ENCODE measurements at places on chromosomes 6 and 20. TPM values are rescaled to one million over a fixed set of nuclear protein-coding genes. Genes with fewer than 3 reads are reported as not detected.

- H3K27ac ChIP-seq: no peak overlapping the region
- no peak overlapping the region for H3K4me3 ChIP-seq
- H3K4me1 ChIP-seq: peaks cover 21% of the 10 kb centered on the region
- no peaks in the 10 kb centered on the region for H3K27me3 ChIP-seq
- DNase-seq: peak; percentile 40
- peaks cover 35% of the 10 kb centered on the region for H3K36me3 ChIP-seq
Measured at GRCh38 chr20:63774306-63774705, 34.7 kb downstream of the SLC2A4RG start.

DNA sequence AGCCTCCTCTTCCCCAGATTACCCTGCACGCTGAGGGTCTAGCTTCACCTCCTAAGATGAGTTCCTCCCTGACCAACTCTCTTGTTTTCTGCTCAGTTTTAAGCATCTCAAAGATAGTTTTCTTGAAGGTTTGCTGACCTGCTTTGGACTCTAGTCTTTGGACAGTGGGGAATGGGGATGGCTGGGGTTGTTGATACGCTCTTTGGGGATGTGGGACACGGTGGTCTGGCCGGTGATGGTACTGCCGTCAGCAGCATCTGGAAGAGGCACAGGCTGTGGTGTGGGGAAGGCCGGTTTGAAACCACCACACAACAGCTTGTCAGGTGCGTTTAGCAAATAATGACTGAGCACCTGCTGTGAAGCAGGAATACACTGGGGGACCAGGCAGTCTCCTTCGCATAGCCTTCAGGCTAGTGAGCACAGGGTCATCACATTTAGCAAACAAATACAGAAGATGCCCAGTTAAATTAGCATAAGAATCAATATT lies 94.1 kb downstream of the TMEM242 start:
- DNase-seq: no peak
- H3K36me3 ChIP-seq: no peaks in the 10 kb centered on the region
- no peak overlapping the region for H3K4me3 ChIP-seq
- no peak overlapping the region for H3K27ac ChIP-seq

SIRPB1 gene
- 0.13 TPM for total RNA-seq

DNA sequence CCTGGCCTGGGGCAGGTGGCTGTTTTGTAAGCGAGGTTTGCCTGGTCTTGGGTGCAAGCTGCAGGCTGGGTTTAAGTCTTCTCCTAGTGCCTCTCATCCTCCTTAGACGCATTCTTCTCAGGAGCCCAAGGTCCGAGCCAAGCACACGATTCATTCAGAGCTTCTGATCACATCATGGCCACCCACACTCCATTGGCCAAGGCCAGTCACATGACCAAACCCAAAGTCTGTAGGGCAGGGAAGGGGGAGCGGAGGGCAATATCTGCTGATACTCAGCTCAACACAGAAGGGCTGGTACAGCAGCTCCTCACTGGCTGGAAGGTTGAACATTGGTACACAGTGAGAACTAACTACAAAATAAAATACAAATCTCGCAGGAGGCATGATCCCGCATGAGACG lies 177.2 kb upstream of the AFDN start:
- no peak overlapping the region for H3K4me3 ChIP-seq
- H3K27ac ChIP-seq: no peak overlapping the region
- H3K4me1 ChIP-seq: peaks cover 2% of the 10 kb centered on the region

GRCh38 chr20:63090052-63090451 lies 83.3 kb upstream of the BHLHE23 start:
- no peak overlapping the region for H3K4me3 ChIP-seq
- H3K36me3 ChIP-seq: no peaks in the 10 kb centered on the region
- H3K27me3 ChIP-seq: peaks cover 15% of the 10 kb centered on the region
- no peak overlapping the region for H3K27ac ChIP-seq
- no peaks in the 10 kb centered on the region for H3K4me1 ChIP-seq

GRCh38 chr6:47075168-47075567 lies 33.0 kb upstream of the ADGRF1 start:
- no peak overlapping the region for H3K4me3 ChIP-seq
- DNase-seq: peak; percentile 89
- no peaks in the 10 kb centered on the region for H3K27me3 ChIP-seq
- H3K4me1 ChIP-seq: peaks cover 15% of the 10 kb centered on the region
- peak overlapping the region; percentile 80 for H3K27ac ChIP-seq

- no peak overlapping the region for H3K4me3 ChIP-seq
- no peak for DNase-seq
Measured at GRCh38 chr6:169997187-169997929, 245.9 kb downstream of the ERMARD start.

DNA sequence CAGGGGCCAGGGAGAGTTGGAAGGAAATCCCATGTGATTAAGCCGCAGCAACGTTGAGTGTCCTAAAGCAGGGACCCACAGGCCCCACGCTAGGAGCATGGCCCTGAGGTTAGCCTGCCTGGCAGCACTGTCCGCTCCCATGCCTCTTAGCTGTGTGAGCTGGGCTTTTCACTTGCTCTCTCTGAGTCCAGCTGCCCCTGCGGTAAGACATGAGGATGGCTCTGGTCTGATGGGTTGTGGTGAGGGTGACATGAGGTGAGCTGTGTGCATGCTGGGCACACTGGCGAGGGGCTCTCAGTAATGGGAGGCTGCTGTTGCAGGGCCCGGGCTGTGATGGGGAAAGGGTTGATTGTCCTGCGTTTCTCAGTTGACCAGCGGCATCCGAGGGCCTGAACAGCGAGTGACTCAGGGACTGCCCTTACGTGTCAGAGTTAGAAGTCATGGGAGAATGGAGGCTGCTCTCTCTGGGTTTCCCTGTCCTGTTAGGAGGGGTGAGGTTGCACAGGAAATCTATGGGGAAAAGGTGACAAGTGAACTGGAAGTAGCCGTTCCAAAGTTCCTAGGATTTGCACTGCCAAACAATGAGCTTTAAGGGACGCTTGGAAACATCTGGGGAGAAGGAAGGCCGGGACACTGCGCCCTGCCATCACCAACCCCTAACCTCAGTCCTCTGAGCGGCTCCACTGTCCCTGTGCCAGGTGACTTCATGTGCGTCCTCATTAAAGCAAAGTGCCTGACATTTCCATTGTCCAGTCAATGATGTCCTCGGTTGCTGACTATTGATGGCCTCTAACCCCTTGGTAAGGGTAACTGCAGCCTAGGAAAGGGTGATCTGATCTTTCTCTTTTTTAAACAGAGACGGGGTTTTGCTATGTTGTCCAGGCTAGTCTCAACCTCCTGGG lies 51.3 kb downstream of the ADNP start:
- H3K36me3 ChIP-seq: peaks cover 13% of the 10 kb centered on the region
- no peak overlapping the region for H3K4me3 ChIP-seq
- no peaks in the 10 kb centered on the region for H3K4me1 ChIP-seq
- DNase-seq: no peak

- no peaks in the 10 kb centered on the region for H3K4me1 ChIP-seq
- H3K4me3 ChIP-seq: no peak overlapping the region
- H3K27me3 ChIP-seq: peaks cover 2% of the 10 kb centered on the region
- H3K27ac ChIP-seq: no peak overlapping the region
- H3K36me3 ChIP-seq: no peaks in the 10 kb centered on the region
- no peak for DNase-seq
Measured at GRCh38 chr20:1707588-1708449, 50.2 kb upstream of the SIRPG start.

DNA sequence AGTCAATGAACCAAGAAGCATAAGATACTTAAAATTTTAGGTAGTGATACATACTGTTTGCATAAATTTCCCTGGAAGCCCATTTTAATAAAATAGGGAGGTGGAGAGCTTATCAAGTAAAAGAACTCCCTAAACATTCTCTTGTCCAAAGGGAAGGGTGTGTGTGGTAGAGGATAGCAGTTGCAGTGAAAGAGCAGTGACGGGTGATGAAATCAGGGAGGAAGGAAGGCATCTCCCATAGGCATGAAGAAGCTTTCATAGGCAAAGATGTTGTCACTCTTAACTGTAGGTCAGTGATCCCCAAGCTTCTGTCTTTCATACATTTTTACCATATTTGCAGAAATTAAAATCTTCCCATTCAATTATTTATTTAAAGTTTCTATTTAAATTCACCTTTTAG lies 60.0 kb upstream of the ZNF831 start:
- no peaks in the 10 kb centered on the region for H3K36me3 ChIP-seq
- no peak for DNase-seq
- H3K27ac ChIP-seq: no peak overlapping the region
- H3K4me1 ChIP-seq: no peaks in the 10 kb centered on the region

DNA sequence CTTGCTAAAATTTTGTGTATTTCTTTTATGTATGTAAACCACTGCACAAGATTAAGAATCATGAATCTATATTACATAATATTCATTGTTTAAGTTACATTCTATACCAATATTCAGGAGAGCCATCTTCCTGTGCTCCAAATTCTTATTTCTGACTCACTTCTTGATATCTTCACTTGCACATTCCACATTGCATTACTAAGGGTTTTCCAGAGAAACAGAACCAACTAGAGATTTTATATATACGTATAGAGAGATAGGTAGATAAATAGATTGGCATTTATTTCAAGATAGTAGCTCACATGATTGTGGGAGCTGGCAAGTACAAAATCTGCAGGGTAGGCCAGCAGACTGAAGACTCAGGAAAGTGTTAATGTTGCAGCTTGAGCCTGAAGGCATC lies 222.2 kb upstream of the PRSS16 start:
- peaks cover 2% of the 10 kb centered on the region for H3K4me1 ChIP-seq
- no peak overlapping the region for H3K27ac ChIP-seq
- DNase-seq: no peak
- H3K4me3 ChIP-seq: no peak overlapping the region
- peaks cover 4% of the 10 kb centered on the region for H3K27me3 ChIP-seq

DNA sequence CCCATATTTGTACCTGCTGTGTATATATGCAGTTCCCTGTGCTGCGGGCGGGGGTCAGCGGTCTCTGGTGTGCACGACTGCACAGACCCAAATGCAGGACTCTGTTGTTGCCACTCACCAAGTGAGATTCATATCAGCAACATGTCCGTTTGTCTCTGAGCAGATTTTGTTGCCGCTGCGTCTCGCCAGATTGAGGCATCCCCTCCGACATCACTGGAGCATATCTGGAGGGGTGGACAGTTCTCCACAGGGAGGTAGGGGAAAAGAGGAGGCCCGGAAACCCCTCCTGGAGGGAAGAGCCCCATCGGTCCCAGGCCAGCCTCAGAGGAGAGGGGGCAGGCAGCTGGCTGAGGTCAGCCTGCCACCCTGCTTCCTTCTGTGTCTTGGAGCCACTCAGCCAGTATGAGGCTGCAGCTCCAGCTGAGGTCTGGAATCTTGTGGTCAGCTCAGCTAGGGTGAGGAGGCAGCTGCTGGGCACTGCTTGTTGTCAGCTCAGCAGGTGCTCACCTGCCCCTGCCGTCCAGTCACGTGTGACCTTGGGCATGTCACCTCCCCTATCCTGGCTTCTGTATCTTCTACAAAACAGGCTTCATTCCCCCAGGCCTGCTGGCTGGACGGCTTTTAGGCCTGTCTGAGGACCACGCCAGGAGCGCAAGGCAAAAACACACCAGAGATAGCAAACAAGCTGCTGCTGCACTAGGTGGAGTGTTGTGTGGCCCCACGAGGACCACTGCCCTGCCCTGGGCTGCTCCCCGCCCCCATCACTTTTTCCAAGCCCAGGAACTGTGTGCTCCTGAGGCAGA lies 47.1 kb downstream of the HNF4A start:
- no peak overlapping the region for H3K4me3 ChIP-seq
- H3K4me1 ChIP-seq: no peaks in the 10 kb centered on the region
- H3K27me3 ChIP-seq: peaks cover 12% of the 10 kb centered on the region
- DNase-seq: no peak

PACRG gene
- 1.8 TPM for total RNA-seq
